NCI-H226 (cell line): ENCODE measurements at places on chromosomes 2 and 18.

GRCh38 chr2:9525266-9525665 is 30.4 kb downstream of the ADAM17 start:
- DNase-seq, result no peak

DNA sequence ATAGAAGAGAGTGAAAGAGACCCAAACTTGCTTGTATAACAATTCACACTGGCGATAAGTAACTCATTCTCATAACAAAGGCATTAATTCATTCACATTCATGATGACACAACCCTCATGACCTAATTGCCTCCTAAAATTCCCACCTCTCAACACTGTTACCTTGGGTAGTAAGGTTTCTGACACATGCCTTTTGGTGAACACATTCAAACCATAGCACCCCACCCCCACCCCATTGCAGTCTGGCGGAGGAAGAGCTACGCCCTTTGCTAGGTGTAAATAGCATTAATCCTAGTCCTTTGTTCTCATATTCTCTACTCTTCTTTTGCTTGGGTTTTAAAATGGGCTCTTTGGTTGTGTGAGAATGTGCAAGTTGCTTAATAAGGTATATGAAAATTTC is 361.5 kb downstream of the DSEL start:
- no peak for DNase-seq

DNA sequence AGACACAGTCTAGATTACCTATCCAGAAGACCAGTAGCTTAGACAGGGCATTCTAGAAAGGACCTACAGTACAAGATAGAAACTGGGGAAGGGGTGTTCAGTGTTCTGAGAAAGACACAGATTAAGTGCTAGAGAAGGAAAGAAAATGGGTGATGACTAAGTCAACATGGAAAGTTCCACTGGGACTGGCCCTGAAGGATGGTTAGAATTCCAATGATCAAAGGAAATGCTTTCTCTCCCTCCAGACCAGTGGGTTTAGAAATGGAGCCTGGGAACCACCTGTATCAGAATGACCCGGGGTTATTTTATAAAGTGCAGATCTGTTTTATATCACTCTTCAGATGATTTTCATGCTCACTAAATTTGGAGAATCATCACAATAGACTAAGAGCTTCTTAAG is 5.8 kb upstream of the COLEC12 start:
- DNase-seq, result peak; percentile 46

DNA sequence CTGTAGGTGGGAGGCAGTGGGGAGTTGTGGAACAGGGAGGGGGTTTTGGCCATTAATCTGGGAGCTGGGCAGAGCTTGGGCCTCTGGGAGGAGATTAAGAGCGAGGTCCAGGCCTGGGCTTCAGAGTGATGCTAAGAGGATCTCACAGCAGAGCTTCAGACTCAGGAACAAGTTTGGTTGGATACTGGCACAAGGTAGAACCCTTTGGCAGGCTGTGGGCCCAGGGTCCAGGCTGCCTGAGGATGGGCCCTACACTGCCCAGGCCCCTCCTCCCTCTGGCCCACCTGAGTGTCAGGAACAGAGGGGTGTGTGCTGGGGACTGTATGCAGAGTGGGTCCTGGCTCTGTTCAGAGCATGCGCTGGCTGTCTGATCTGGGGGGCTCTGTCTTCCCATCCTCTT is 334.9 kb downstream of the CYP26B1 start:
- DNase-seq, result no peak

DNA sequence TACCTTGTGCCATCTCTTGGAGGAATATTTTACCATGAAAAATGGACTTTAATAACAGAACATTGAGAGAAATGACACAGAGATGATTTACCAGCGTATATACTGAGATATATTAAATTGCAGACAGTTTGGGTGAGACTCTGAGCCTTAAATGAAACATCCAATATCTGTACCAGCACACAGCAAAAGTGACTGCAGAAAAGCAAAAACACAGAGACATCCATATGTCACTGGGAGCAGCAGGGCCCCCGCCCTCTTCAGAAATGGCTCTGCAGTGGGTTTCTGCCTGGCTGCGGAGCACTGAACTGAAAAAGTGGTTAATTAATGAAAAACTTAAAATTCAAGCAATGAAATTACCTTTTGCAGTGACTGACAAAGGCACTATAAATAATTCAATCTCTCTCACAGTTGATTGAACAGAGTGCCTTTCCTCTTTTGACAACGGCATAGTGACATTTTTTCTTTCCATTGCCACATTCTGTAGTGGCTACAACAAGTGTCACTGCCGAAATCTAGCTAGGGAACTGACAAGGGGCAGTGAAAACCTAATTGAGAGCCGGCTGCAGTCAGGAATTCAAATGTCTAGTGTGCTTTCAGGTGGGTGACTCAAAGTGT is 353.4 kb downstream of the ALK start:
- no peak for DNase-seq

DNA sequence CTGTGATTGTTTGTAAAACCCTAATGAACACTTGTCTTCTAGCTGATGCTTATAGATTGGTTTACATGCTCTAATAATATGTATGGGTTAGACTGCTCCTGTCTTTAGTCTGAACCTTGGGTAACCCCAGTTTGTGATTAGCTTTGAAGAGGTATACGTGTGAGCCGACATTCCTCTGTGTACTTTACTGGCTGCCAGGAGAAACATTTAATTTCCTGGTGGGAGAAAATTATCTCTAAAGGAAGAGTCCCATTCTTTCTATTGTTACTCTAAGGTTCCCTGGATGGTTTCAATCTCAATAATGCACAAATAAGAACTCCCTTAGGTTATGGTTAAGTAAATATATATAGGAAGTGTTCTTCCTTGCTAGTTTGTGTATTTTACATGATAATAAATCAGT is 143.6 kb upstream of the ZSWIM2 start:
- no peak for DNase-seq

DNA sequence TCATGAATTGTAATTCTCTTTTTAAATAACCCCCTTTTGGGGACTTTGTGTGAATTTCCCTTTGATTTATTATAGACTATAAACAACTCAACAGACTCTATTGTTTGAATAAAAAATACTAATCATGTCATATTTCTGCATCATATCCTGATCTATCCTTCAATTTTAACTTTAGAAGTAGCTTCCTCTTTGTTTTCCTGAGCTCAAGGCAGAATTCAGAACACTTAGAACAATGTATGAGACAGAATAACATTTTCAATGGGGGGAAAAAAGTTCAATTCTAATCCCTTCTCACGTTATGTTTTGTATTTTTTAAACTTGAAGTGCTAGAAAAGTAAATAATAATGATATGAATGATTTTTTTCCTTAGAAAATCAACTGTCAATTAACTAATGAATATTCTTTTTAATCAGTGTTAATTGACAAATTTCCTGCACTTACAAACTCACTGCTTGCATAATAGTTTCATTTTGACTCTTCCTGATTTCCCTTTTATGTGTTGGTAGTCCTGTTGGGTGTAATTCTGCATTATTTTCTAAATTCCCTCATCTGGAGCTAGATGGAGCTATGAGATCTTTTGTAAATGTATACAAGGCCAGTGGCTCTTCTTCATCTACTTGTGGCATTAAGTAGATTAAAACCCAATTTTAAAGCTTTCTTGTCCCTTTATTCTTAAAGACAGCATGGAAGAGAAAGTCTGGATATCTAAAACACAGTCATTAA is 326.1 kb downstream of the PARD3B start:
- DNase-seq, result no peak

DNA sequence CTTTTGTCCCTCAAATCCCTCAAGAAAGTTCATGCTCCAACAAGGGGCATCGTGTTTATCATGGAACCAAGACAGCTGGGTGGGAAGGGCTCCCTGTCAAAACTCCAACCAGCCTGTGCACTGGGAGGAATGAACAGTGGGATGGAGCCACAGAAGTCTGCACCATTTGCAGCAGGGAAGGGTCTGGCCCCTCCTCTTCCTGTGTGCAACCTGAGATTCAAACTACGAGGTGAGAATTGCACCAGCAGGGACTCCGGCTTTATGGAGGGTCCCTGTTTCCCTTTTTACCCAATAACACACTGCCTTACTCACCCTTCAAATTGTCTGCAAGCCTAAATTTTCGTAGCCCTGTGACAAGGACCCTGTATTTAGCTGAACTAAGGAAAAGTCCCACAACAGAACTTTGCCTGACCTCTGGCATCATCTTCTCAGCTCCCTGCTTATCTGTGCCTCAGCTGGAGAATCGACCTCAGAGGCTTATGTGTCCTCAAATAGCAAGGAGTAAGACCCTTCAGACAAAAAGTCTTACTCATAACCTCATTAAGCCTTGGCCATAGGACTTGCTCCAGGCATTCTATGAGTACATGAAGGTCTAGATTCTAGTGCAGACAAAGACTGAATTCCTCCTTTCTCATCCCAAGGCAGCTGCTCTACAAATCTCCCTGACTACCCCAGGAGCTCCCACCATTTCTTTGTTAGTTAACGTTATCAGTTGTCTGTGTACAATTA is 178.3 kb upstream of the SERPINE2 start:
- peak; percentile 12 for DNase-seq

DNA sequence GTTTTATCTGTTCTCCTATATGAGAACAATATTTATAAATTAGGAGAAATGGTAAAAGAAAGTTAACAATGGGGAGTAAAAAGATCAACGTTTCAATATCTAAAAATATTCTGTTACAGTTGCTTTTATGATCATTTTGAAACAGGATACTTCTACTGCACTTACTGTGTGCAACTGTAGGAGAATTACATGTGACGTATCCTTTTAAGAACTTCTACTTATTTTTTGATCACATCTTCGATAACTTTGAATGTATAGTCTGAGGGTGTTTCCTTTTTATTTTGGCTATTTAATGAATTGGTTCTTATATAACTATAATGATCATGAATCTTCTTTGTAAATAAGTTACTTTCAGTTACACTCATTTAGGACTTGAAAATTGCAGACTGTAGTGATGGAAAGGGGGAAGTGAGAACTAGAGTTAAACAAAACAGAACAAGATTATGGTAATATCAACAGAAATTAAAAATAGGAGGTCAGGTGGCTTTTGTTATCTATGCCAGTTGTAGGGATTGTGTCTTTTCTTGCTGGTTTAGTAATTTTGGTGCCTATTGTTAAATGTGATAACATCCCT is 109.9 kb downstream of the MSTN start:
- no peak for DNase-seq

- no peak for DNase-seq
Observed at GRCh38 chr18:59736061-59736460, 38.8 kb upstream of the CCBE1 start.

DNA sequence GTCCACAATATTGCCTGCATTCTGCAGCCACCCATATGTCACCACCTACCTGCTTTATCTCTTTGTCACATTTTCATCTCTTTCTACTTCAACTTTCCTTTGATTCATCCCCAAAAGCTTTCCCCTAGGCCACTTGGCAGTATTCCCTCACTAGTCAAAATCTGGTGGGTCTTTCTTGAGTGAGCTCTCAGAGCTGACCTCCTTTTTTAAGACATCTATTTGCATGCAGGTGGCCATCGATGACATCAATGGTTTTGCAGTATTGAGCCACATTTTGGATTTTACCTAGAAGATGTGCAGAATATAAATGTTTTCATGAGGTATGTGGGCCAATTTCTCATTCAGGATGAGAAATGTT is 133.4 kb upstream of the REG3A start:
- DNase-seq, result no peak

DNA sequence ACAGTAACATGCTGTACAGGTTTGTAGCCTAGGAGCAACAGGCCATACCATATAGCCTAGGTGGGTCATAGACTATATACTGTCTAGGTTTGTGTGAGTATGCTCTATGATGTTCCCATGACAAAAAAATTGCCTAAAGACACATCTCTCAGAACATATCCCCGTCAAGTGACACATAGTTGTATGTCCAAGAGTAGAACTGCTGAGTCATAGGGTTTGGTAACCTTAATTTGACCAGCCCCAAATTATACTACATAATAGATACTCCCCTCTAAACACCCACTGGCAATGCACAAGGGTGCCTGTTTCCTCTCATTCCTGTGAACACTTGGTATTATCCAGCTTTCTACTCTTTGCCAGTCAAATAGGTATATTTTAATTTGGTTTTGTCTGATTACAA is 161.6 kb downstream of the LCLAT1 start:
- DNase-seq, result no peak

DNA sequence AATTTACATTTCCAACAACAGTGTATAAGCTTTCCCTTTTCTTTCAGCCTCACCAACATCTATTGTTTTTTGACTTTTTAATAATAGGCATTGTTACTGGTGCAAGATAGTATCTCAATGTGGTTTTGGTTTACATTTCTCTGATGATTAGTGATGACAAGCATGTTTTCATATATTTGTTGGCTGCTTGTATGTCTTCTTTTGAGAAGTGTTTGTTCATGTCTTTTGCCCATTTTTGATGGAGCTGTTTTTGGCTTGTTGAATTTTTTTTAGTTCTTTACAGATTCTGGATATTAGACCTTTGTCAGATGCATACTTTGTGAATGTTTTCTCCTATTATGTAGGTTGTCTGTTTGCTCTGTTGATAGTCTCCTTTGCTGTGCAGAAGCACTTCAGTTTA is 32.1 kb downstream of the PROKR1 start:
- DNase-seq, result no peak

- DNase-seq, result no peak
Observed at GRCh38 chr2:240353086-240353798, 82.2 kb upstream of the GPC1 start.

DNA sequence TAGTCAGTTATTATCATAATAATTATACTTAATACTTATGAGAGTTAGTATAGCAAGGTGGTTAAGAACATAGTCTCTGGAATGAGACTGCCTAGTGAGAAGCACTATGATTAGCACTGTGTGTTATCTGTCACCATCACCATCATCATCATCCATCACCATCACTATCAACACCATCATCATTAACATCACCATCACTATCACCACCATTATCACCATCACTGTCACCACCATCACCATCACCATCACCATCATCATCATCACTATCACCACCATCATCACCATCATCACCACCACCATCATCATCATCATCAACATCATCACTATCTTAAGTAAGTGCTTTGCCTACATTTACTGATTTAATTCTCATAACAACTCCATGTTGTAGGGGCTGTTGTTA is 39.6 kb downstream of the SRSF7 start:
- no peak for DNase-seq

DNA sequence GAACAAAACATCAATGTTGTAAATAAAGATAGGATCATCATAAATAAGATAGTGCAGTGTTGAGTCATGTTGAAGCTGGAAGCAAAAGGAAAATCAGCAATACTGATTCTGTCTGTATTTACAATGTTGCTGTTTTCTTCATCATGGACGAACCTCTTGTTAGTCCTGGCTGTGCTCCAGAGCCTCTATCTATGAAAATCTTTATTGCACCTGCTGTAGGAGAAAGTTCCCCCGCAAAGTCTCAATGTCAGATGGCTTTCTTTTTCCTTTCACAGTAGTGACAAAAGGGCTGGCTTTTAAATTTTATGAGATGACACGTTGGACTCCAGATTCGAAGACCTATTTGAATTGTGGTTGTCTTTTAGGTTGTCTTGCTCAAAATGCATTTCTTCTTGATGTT is 98.5 kb upstream of the LRRTM1 start:
- no peak for DNase-seq

DNA sequence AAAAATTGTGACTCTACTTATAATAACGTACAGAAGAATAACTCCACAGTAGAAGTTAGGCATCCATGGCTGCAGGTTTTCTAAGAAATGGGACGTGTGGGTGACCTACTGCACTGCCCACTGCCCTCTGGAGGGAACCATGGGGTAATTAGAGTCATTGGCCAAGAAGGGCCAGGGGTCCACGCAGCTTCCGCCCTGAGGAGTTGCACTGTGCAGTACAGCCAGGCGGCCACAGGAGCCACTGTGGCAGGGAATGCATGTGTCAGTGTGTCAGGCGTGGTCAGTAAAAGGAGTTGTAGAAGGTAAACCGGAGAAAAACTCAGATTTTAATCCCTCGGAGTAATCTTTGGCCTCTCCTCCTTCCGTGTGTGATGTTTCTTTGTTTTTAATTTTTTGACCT is 24.8 kb downstream of the NCK2 start:
- DNase-seq, result peak; percentile 47

GRCh38 chr18:34942975-34943374 is 98.2 kb upstream of the MAPRE2 start:
- no peak for DNase-seq
